NCI-H1092 (cell line): ENCODE measurements at places on chromosomes 12 and 14.

DNA sequence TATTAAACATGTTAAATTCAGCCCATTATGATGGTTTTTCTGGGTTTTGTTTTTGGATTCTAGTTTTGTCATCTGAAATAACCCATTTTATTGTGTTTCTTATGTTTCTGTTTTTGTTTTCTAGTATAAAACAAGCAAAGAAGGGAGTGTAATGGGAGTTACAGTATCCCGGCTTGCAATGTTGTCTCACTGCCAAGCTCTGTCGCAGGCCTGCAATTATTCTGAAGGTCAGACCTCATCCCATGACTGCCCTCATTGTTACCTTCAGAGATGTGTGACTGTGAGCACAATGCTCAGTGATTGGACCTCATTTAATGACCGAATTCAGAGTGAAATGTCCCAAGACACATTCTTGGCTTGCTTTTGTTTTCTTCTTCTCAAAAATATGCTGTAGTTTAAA, 73.0 kb upstream of the ATF1 start:
- DNase-seq: no peak

DNA sequence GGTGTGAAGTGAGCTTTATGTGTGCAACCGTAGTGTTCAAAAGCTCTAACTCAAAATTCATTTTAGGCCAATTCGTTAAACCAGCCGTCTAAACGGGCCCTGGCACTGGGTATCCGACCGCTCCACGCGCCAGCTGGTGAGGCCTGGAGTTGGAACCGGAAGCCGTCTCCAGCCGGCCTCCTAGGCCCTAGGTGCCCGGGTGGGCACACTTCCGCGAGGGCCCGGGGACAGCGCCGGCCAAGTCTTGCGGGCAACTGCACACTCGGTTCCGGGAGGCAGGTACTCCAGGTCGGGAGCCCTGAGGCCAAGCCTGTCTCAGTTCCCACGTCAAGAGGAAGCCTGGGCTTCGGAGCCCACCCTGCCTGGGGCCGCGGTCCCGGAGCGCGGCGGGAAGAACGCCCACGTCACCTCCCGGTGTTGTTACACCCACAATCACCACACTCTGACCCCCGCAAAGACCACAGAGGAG, 16.2 kb downstream of the OTX2 start:
- no peak for DNase-seq

DNA sequence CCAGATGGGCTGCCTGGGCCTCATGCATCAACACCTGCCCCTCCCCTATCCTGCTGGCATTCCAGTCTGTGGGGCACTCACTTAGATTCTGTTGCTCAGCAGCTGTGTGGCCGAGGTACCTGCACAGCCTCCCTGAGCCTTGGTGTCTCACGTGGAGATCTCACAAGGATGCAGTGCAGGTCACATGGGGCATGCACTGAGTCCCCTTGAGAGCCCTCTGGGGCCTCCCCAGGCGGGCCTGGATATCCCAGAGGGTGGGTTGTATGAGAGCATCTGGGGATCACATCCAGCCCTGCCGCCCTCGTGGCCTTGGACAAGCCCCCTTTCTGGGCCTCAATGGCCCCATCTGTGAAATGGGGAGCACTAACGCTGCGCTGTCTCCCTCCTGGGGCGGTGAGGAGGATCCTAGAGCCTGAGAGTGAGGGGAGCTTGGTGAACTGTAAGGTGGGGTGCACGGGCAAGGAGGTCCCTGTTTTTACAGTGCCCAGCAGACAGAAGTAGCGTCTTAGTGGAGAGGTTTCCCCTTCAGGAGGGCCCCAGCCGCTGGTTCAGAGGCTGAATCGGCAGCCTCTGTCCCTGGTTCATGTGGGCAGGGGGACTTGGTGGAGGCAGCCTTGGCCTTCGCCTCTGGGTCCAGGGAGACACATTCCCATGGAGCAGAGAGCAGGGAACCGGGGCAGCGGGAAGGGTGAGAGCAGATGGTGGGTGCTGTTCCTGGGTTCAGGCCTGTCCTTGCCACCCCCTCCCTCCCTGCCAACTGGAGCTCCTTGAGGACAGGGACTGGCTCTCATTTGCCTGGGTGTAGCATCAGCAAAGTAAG, 791 bp upstream of the SLC25A47 start:
- DNase-seq: no peak

- no peak for DNase-seq
These were observed 1.2 kb downstream of the NOVA1 start for GRCh38 chr14:26596543-26597061.

GRCh38 chr12:7835116-7835515, 37.6 kb downstream of the SLC2A14 start:
- DNase-seq: no peak

GRCh38 chr12:76025601-76026575, 5.7 kb downstream of the PHLDA1 start:
- DNase-seq: no peak

DNA sequence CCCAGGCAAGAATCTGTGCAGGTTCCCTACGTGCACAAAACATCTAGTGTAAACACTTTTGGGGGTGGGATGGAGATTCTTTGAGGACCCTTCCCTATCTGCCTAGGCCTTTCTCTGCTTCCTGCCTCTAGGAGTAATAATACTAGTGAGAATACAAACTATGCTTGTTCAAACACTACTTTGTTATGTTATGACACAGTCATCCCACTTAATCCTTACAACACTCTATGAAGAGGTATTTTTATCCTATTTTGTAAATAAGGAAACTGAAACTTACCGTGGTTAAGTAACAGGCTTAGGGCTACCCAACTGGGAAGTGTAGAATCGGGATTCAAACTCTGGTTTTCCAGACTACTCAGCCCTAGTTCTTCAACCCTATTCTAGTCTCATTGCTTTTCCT, 96.5 kb downstream of the KCNA5 start:
- no peak for DNase-seq

DNA sequence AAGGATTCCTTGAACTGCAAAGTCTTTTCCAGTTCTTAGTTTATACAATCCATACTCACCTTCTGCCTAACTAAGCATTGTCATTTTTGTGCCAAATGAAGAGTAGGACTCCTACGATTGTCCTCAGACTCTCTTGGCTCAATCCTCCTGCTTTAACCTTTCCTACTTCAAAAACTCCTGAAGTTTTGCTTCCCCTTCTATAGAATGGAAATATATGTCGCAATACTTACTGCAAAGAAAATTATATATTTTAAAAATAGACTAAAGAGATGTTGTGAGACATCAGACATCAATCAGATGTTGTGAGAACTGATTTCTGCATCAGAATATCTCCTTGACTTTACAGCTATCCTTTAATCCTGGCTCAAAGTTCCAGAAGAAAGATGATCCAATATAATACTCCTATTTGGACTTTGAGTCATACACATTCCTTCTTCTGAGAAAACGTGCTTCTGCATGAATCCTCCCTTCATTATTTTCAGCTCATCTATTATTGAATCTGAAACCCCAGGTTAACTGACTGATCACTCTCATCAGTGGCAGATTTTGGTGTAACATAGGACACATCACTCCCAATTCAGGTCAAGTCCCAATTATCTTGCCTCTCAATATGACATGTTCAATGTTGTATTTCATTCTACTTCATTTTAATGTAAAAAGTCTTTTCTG, 48.8 kb downstream of the A2M start:
- DNase-seq: no peak

DNA sequence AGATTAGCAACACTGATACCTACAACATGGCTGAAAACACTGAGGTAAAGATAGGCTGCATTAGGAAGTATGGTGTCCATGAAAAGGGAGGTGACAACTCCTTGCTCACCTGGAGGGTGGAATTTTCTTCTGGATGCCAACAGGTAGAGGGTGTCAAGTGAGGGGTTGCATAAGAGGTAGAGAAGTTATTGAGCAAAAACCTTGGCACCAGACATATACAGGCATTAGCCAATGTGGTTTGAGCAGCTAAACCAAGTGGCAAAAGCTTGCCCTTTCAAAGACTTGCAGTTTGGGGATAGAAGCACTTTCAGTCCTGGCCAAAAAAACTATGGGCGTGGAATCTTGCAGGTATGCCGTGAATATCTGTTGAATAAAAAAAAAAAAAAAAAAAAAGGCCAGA, 3.8 kb downstream of the RITA1 start:
- DNase-seq: no peak

- DNase-seq: no peak
These were observed 13.7 kb downstream of the DPF3 start for GRCh38 chr14:72880164-72880563.

- DNase-seq: no peak
These were observed 202.2 kb downstream of the AEBP2 start for GRCh38 chr12:19641235-19642080.

- DNase-seq: no peak
These were observed 61.7 kb upstream of the PTPRR start for GRCh38 chr12:70982286-70982685.

DNA sequence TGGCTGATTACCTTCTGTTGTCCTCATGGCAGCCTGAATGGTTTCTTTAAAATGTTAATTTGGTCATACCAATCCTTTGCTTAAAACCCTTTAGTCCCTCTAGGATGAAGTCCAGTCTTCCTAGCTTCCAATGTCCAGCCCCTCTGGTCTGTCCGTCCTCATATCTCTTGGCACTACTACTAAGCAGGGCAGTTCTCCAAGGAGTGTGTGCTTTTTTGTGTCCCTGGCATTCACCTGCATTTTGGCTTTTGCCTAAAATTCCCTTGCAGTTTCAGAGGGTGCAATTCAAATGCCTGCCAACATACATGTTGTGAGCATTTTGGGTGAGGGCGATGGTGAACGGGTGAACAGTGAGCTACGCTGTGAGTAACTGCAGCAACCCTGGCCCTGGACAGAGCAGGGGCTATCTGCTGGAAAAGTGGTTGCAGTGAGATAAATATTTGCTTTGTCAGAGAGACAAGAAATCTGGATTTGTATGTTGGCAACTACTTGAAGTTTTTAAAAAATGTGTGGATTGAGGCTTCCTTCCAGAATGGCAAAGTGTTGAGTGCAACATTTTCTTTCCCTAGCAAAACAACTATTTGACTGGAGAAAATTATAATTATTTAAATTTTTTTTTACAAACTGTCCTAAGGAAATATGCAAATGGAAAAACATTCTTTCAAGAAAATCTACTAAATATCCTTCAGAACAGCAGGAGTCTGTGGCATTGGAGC, 14.6 kb downstream of the GALNT8 start:
- DNase-seq: no peak

- DNase-seq: peak; percentile 83
These were observed at the start of gene SLC25A21 for GRCh38 chr14:37172024-37172869. Gene SLC25A21 (minus strand): TSS chr14:37172606.

- DNase-seq: no peak
These were observed 65.4 kb upstream of the SAV1 start for GRCh38 chr14:50733494-50733893.

GRCh38 chr14:97410667-97411620, 613.8 kb downstream of the VRK1 start:
- no peak for DNase-seq

DNA sequence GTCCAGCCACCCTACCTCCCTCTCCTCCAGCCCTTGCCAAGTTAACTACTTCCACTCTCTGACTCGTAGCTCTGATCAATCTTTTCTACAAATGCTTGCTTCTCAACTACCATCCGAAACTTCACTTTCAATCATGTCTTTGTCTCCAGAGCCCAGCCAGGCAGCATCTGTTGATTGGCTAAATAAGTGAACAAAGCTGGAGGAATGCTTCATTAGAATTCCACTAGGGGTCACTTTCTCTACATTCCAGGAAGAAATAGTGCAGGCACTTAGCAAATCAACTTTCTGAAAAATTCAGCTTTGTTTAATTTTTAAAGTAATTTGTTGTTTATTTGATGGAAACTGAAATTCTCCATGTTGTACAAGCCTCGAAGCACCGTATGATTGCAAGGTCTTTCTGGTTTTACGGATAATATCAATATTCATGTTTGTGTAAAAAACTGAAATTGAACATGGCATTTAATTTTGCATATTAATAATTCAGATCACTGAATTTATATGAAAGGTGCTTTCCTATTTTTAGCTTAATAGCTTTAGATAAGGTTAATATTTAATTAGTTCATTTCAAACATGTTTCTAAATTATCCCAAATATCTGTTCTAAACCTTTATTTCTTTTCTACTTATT, 32.4 kb upstream of the HELB start:
- DNase-seq: no peak

GRCh38 chr12:103626498-103626897, 39.4 kb downstream of the STAB2 start:
- DNase-seq: peak; percentile 8

GRCh38 chr12:42935756-42936155, 346.2 kb upstream of the PRICKLE1 start:
- no peak for DNase-seq

GRCh38 chr12:82176026-82176425, 182.2 kb downstream of the CCDC59 start:
- peak; percentile 2 for DNase-seq

GRCh38 chr14:92651106-92651757, 97.2 kb downstream of the LGMN start:
- DNase-seq: no peak

DNA sequence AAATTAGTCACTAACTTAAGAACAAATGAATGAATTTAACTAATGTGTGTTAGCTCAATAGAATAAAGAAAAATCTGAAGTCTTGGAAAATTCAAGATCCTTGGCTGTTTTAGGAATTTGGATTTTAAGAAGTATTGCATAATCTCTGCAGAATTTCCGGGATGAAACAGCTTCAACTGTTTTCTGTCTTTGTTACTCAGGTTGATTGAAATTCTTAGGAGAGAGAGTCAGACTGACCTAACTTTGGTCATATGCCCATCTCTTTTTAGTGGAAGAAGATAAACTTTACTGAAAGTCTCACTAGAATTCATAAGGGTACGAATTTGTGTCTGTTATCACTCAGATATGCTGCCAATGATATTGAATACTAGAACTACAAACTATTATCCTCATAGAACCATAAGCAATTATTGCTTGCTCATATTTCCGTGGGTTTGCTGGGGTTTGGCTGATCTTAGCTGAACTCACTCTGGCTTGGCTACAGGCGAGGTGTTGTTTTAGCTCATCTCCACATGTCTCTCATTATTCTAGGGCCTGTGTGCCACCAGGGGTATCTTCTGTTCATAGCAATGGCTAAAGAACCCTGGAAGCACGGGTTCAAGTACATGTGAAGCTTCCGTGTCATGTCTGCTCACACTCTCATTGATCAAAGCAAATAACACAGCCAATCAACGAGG, 257.4 kb upstream of the NOVA1 start:
- DNase-seq: no peak

DNA sequence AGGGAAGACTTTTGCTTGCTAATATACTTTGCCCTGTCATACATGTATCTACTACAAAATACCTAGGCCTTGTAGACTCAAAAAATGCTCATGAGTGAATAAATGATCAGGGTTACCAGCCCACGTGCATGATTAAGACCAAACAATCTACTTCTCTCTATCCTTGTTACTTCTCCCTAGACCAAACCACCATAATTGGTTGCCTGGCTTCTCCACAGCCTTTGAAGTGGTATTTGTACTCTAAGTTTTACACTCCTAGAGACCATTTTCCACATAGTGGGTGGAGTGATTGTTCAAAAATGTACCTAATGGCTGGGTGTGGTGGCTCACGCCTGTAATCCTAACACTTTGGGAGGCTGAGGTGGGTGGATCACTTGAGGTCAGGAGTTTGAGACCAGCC, 14.1 kb upstream of the RPS6KL1 start:
- DNase-seq: no peak

- no peak for DNase-seq
These were observed 210.1 kb upstream of the DIO3 start for GRCh38 chr14:101351146-101351545.

- peak; percentile 36 for DNase-seq
These were observed 293.7 kb downstream of the TTC6 start for GRCh38 chr14:37889087-37889486.

- DNase-seq: no peak
These were observed 1074.6 kb downstream of the FLRT2 start for GRCh38 chr14:86604561-86604960.

- no peak for DNase-seq
These were observed 3.3 kb upstream of the KRT18 start for GRCh38 chr12:52945389-52946232.
